ENCODE measurements at places on chromosomes 4 and X.

DNA sequence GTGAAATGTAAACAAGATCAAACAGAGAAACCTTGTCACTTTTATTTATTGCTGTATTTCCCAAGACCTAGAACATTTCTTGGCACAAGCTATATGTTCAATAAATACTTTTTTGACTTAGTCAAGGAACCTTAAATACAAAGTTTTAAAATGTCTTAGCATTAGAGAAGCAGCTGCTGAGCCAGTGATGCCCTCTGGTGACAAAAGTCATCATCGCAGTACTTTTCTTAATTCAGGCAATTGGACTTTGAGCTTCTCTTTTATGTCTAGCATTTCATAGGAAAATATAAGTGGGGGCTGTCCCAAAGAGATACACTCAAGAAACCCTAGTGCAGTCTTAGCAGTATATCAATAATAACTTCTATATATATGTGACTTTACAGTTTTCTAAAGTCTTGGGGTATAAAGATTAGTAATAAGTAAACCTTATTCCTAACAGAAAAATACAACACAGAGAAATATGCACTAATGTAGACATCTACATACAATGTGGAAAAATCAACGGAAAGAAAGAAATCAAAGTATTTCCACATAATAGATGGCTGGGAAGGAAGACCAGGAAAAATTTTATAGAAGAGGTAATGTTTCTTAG is 118.4 kb downstream of the DTHD1 start:
- DNase-seq = no peak

- no peak for DNase-seq
Measured at GRCh38 chrX:47648376-47648775, 2.0 kb downstream of the ELK1 start.

GRCh38 chr4:8921465-8921864 is 49.8 kb upstream of the HMX1 start:
- DNase-seq = no peak

- no peak for DNase-seq
Measured at GRCh38 chr4:168221301-168221700, 97.3 kb downstream of the DDX60 start.

Measured in activated T-cell treated with anti-CD3 and anti-CD28 coated beads for 1 hour (primary cell).